CD4-positive, alpha-beta T cell treated with Interleukin-10 for 1 hour (primary cell): ENCODE measurements at places on chromosomes 6 and 20.

DNA sequence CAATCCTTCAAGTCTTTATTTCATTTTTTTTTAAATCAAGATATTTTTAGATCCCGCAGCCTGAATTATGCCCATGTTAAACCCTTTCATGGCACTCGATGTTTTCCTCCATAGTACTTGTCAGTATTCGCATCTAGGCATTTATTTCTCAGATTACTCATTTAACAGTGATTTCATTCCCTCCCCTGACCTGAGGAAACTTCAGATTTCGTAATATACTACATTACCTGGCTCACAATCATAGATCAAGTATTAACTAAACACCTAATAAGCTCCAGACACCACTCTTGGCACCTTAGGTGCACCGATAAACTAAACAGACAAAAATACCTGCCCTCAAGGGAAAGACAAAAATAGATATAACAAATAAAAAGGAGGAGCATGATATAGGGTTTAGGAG is 413.2 kb upstream of the GJE1 start:
- DNase-seq, result no peak

GRCh38 chr20:13530146-13530545 is 108.6 kb downstream of the TASP1 start:
- no peak for DNase-seq

GRCh38 chr6:126788861-126789365 is 329.6 kb upstream of the RSPO3 start:
- DNase-seq, result no peak

DNA sequence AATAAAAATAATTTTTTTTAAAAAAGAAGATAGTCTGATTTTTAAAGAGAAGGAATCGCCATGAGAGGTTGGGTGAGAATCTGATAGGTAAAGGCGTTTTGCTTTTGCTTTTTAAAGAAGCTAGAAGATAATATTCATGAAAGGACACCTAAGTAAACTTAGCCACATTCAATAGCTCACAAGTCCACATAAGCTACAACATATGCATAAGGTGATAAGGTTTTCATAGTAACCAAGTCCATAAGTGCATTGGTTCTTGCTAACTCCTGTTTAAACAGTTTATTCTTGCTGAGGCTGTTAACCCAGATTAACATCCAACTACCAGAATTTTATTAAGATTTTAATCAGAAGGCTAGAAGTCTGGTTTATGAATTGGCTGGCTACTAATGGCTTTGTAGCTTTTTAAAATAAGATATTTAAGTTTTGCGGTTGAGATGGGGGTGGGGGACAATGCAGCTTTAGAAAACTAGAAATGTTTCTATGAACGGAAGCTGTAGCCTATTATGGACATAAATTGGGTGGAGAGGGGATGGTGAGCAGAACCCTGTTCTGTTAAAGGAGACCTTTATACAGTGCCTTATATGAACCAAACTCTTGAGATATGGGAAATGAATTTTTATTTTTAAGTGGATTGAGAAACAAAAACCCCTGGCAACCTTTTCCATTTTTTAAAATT is 235.1 kb downstream of the ZFAND3 start:
- no peak for DNase-seq

GRCh38 chr6:30507849-30508827 is 18.8 kb downstream of the HLA-E start:
- DNase-seq, result no peak

- DNase-seq, result no peak
These were observed 1.1 kb upstream of the MAS1L start for GRCh38 chr6:29488874-29489273.

DNA sequence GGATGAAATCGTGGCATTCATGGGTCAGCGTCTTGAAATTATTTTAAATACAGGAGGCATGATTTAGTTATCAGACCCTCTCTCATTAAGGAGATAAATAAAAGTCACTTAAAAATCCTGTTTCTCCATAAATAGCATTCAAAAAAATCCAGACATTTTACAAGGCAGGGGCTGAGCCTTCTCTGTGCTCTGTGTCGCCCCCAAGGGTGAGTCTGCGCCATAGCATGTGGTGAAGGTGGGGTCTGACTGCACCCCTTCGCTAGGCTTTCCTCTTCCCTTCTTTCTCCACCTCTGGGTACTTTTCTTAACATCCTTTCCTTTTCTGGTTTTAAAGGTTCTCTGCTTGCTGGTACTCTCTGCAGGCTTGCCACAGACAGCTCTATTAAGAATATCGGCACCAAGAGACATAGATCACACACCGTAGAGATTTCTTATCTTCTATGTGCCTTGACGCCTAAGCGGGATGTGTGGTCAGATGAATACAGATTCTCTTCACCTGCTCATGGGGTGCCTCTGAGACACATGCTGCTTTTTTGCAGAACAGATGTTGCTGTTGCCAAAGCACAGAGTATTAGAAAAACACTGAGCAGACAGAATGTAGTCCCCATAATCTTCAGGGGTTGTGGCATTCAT is 20.1 kb upstream of the FAM209A start:
- DNase-seq, result peak; percentile 17

GRCh38 chr20:12055161-12055560 is 137.5 kb downstream of the BTBD3 start:
- DNase-seq, result no peak
